AG10803 (cell line): ENCODE measurements at places on chromosomes 12 and 14.

- peak; percentile 16 for DNase-seq
Observed at GRCh38 chr12:12070674-12071656, at the start of gene BCL2L14. Gene BCL2L14 (plus strand): TSS chr12:12070939. CDS start chr12:12079306, 8,367 bp downstream.

GRCh38 chr14:93975791-93976476, 436 bp downstream of the ASB2 start:
- no peak for DNase-seq

DNA sequence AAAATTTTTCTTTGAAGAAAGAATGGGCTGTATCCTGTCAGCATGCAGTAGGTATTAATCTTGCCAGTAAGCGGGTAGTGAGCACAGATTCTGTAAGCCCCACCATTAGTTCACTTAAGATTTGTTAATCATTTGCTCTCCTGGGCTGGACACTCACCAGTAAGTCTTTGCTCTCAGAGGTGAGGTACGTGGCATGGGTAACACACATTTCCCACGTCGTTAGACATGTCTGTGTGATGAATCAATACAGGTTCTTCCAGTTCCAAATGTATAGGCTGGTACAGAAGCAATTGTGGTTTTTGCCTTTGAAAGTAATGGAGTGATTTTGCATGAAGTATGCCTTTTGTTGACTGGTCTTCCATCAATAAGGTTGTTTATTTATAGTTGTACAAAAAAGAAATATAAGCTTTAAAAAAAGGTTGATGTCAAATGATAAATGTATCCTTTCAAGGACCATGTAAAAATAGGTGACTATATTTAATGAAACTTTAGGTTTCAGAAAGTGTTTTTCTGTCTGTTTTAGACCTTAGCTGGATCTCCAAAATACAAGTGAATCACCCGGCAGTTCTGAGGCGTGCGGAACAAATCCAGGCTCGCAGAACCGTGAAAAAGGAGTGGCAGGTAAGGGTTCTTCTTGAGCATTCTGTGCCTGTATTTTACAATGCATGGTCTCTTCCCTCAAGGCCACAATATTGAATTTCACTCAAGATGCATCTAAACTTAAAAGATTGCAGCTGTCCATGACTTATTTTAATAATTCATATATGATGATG, 45.5 kb downstream of the DERA start:
- DNase-seq: no peak

- DNase-seq: peak; percentile 27
Observed at GRCh38 chr14:61193476-61193875, 87.7 kb downstream of the TMEM30B start.

- DNase-seq: peak; percentile 94
Observed at GRCh38 chr12:51818566-51819300, 29.8 kb downstream of the FIGNL2 start.

- no peak for DNase-seq
Observed at GRCh38 chr14:88392609-88393008, 7.2 kb downstream of the SPATA7 start.

- no peak for DNase-seq
Observed at GRCh38 chr14:77347751-77348150, 26.9 kb downstream of the GSTZ1 start.

DNA sequence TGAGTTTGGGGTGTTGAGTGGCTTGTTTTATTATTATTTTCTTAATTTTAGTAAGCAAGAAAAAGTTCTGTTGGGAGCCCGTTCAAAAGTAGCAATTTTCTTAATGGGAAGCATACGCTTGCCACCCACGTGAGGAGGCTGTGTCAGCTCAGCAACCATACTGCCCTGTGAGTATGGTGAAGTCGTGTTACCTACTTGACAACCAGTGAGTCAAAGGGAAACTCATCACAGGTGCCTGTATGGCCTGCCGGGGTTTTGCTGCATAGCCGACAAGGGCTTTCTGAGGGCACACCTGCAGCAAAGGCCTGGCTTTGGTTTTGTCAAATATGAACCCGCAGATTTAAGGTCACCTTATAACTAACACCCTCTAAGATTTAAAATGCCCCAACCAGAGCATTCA, 31.1 kb downstream of the PITPNM2 start:
- DNase-seq: no peak

- no peak for DNase-seq
Observed at GRCh38 chr14:77890873-77891272, 91.0 kb downstream of the ADCK1 start.

DNA sequence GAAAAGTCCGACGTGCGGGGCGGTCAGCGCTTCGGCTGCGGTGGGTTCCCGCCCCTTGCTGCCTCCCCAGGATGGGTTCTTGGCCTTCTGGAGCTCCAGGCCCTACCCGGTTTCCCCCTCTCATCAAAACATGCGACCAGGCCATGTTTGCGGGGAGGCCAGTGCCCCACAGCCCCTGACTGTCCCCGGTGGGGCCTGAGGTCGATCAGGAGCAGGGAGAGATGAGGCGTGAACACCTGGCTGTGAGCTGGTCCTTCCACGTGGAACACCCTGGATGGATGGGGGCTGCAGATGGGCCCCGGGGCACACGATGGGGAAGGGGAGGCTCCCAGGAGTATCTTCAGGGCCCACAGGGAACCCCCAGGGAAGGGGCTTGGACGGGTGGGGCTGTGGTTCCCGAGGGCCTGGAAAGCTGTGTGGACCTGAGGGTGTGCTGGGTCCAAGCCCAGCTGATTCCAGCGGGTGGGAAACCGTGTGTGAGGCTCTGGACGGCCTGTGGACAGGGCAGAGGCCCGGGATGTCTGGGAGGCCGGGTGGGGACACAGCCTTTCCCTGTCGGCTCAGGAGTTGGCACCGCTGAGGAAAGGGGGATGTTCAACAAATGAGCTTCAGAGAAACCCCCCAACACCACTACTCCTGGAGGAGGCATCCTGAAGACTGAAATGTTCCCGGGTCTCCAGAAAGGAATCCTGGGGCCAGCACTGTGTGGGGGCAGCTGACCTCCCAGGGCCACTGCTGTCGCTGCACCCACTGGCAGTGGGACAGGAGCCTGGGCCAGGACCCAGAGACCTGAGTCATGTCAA, 187.0 kb upstream of the C14orf180 start:
- no peak for DNase-seq

GRCh38 chr12:93302331-93303229, 75.1 kb upstream of the NUDT4 start:
- DNase-seq: peak; percentile 37
